ENCODE measurements at places on chromosomes 2 and 18.

DNA sequence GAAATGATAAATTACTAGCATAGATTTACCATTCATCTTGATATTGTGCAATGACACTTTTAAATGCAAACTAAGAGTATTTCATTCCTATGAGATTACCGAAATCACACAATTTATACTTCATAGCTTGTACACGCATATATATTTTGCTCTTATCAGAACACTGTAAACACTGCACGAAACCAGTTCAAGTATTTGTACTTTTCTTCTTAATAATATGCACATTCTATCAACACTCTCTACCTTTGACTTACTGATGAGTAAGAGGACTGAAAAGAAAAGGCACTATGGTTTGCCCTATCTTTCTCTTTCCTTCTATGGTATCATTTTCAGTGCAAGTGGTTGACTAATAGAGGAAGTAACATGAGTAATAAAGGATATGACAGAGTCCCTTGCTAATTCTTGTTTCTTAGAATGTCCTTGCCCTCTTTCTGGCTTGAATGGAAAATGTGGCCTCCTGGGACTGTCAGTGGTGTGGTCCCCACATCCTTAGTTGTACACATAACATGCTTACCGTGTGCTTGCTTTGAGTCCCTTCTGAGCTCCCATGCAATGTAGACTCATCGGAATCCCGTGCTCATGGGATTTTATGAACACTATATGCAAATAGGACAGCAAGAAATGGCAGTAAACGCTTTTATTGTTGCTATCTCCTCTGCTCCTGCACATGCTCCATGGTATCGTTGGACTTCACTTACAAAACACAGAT, 363.5 kb upstream of the TNP1 start:
- no peak for DNase-seq

DNA sequence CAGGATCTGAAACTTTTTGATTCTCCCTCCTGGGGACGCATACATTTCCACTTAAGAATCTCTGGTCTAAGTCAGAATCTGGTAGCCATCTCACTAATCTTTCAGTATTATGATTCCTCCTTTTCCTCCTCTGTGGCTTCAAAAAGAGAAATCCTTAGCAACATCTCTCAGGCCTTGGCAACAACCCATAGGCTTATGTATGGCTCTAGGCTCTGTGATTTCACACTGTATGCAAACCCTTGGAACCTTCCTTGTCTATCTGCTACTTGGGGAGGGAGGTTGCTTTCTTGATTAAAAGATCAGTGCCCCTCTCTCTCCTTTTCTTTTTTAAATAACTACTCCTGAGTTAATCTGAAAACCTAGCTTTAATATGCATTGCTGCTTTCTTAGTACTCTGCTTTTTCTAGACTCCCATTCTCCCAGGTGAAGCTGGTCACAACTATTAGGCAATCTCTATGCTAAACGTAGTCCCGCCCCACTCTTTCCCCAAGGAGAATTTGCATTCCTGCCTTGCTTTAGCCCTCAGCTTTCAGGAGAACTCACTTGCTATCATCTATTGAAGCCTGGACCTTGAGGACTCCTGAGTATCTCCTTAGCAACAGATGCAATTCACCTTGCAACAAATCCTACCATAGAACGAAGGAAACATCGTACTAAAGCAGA, 72.2 kb upstream of the L3MBTL4 start:
- DNase-seq, result no peak

GRCh38 chr18:78875778-78876650, 103.6 kb upstream of the SALL3 start:
- DNase-seq, result no peak

GRCh38 chr2:221958224-221958623, 340.6 kb downstream of the PAX3 start:
- no peak for DNase-seq

DNA sequence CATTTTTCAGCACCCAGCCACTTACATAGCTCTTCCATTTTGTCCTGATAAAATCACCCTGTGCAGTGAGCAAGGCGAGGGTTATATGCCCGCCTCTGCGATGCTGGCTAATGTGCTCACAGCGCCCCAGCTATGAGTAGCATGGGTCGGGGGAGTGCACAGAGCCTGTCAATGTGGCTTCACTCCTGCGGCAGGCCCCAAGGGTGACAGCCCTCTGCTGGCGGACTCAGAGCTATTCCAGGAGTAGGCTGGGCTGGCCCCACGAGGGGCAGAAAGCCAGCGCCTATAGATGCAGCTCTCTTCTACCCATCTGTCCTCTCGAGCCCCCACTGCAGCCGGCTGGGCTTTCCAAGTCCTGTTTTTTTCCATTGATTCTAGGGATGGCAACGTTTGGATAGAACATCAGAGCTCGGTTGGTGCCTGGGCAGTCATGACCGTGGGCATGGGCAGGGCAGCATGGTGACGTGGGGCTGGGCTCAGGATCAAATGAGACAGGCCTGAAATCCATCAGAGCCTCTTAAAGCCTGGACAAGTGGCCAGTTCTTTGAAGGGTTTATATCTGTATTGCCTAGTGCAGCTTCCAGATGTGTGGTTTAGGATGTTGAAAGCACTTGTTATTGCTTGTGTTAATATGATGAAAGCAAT, 134.7 kb downstream of the MCFD2 start:
- DNase-seq, result no peak

GRCh38 chr2:20467789-20468548, 21.1 kb downstream of the RHOB start:
- no peak for DNase-seq

DNA sequence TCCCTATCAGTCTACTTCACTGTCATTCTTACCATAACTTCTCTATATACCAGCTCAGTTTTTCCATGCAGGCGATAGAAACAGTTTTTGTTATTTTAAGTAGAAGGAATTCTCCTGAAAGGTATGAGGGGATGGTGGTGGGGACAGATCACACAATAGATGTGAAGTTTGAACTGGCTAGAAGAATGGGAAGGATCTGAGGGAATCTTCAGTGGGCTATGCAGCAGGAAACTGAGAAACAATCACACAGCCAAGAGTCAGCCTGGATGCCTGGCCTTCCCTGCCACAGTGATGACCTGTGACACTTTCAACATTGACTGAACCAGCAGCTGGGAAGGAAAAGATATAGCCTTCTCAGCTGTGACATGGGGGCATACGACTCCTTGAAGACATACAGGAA, 329.1 kb upstream of the GULP1 start:
- no peak for DNase-seq

DNA sequence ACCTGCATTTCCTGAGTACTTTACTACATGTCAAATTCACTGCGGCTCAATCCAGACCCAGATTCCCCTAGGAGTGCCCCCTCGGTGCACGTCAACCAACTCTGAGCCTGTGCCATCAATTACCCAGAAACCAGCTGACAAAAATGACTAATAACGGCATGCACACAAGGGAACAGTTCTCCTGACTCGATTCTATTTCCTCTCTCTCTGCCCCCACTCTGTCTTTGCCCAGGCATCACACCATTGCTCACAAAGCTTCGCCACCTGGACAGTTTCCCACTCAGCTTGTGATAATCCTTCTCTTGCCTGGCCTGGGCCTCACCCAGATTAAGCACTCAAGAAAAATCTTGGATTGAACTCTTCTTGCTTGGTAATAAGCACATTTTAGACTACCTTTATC, 115.3 kb upstream of the NDUFV2 start:
- no peak for DNase-seq

DNA sequence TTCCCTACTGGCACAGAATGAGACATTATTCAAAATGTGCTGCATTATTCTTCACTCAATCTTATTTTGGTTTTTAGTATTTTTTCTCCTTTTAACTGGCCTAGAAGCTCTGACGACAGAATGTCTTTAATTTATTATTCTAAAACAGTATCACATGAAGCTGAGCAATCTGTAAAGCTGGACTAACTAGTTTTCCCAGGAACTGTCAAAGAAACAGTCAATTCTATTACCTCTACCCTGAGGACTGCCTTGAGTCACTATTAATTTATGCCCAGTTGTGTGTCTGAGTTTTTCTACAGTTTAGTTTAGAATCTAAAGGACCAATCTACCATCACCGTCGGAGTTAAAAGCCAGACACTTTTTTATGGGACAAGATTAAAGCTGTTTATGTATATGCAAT, 31.6 kb downstream of the MBD2 start:
- DNase-seq, result no peak

GRCh38 chr2:150491943-150492342, 4.5 kb upstream of the RND3 start:
- DNase-seq, result no peak

GRCh38 chr18:38009320-38009719, 443.7 kb upstream of the CELF4 start:
- DNase-seq, result no peak

DNA sequence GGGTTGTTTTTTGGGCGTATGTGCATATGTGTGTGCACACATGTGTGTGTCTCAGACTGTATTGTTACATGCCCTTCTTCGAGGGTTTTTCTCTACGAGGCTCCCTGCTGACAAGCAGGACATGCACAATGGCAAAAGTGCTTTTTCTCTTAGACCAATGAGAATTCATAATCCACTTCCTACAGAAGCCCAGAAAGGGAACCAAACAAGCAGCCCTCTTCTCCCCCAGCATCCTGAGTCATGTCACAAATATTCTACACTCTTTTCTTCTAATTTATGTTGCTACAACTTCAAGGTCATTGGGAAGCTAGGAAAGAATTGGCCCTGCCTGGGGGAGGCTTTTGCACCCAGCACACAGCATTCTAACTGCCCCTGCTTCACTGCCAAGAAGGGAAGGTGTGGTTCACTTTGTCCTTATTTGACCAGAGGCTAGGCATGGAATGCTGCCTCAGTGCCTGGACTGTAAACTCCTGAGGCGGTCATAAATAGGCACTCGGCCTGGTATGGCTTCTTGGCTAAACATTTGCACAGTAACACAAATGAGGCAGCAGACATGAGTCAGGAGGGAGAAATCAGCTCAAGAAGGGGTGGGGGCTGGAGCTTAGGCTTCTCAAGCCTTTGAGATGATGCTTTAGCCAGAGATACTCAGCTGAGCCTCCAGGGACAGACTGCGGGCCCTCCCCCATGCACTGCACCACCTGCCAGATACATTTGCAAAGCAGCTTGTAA, 92.7 kb upstream of the KLF7 start:
- DNase-seq, result no peak

DNA sequence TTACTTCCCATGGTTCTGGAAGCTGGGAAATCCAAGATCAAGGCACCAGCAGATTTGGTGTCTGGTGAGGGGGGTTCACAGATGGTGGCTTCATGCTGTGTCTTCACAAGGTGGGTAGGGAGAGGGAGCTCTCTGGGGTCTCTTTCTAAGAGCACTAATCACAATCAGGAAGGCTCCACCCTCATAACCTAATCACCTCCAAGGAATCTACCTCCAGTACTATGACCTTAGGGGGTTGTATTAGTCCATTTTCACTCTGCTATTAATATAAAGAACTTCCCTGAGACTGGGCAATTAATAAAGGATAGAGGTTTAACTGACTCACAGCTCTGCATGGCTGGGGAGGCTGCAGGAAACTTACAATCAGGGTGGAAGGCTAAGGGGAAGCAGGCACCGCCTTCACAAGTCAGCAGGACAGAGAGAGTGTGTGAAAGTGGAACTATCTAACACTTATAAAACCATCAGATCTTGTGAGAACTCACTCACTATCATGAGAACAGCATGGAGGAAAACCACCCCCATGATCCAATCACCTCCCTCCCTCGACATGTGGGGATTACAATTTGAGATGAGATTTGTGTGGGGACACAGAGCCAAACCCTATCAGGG, 17.6 kb downstream of the TBC1D8 start:
- no peak for DNase-seq

DNA sequence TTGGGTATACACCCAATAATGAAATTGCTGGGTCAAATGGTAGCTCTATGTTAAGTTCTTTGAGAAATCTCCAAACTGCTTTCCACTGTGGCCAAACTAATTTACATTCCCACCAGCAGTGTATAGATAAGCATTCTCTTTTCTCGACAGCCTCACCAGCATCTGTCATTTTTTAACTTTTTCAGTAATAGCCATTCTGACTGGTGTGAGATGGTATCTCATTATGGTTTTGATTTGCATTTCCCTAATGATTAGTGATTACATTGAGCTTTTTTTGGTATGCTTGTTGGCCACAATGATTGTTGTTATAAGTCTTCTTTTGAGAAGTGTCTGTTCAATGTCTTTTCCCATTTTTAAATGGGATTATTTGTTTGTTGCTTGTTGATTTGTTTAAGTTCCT, 50.4 kb upstream of the EPAS1 start:
- DNase-seq, result no peak

DNA sequence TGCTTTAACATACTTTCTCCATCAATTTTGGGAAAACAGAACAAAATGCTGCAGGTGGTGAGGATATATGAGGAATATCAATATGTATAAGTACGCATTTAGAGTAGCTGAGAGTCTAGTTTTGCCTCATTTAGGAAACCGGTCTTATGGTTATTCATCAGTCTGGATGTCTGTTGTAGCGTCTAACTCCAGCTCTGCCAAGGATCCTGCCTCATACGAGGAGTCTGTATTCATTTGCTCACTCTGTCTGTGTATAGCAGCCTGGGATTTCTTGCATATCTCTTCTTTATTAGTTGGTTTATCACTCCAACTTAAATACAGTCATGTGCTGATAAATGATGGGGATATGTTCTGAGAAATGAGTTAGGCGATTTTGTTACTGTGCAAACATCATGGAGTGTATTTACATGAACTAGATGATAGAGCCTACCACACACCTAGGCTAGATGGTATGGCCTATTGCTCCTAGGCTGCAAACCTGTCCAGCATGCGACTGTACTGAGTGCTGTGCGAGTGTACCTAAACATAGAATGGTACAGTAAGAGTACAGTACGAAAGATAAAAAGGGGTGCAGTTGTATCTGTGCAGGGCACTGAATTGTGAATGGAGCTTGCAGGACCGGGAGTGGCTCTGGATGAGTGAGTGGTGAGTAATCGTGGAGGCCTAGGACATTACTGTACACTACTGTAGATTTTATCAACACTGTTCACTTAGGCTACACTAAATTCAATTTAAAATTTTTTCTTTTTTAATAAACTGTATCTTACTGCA, 148.1 kb downstream of the ZNF407 start:
- no peak for DNase-seq

DNA sequence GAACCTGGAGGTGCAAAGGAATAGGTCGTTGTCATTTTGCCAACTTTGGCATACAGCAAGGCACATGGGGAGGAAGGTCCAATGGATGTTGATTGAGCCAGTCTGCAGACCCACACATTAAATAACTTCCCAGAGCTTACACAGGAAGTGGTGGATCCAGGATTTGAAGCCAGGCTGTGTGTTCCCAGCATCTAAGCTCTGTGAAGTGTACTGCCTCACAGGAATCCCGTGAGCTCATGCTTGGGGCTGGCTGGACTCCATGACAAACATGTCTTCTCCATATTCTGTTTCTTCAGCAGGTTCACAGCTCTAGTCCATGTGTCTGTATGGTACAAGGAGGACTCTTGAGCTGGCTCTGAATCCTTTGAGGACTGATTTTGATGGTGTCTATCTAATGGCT, 63.9 kb downstream of the KLHL29 start:
- DNase-seq, result no peak

DNA sequence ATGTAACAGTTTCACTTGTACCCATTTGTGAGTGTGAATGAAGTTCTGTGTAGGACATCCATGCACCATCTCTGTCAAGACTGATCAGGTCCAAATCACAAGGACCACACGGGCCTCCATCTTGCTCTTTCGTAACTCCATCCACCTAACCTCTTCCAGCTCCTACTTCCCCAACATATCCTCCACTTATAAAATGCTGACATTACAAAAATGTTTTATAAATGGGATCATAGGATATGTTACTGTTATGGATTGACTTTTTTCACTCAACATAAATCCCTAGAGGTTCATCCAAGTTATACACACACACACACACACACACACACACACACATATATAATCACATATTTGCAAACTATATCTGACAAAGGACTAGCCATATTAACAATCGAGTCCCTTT, 476.8 kb downstream of the ZNF516 start:
- no peak for DNase-seq

All from CD4-positive, alpha-beta T cell treated with Interleukin-17A for 4 hours (primary cell).